Femur (tissue), 1 donor: ENCODE measurements at places on chromosomes 3 and 15.

DNA sequence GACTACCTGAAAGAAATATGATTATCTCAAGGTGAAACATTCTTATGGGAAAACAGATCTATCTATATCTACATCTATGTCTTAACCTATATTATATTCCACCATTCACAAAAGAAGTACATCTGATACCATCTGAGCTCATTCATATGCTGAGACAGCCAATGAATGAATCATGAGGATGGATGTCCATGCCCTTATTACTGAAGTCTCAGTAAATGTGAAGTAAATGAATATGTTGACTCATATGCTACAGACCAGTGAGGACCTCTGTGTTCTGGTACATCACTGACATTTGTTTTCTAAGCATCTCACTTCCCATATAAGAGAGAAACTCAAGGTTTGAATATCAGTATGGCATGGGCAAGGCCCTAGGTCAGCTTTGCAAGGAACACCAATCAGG is 311.2 kb upstream of the TMC3 start:
- DNase-seq: no peak

- DNase-seq: no peak
Observed at GRCh38 chr15:65037309-65037708, 7.9 kb upstream of the MTFMT start.

DNA sequence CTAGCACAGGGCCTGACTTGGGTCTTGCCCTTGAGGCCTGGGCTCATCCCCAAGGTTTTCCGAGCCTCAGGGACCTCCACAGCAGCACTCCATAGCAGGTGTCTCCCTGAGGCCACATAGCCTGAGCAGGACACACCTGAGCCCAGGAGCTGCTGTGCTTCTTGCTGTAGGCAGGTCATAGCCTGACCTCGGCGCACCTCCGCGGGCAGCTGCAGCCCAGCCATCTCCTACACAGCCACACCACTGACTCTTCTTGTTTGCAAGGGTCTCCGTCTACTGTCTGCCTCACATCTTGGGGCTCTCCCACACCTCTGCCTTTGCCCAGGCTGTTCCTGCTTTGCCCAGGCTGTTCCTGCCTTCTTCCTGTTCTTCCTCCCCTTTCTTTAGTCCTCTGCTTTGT is 224.8 kb downstream of the SLCO3A1 start:
- no peak for DNase-seq

GRCh38 chr3:156749244-156749643 is 74.9 kb downstream of the TIPARP start:
- no peak for DNase-seq

- no peak for DNase-seq
Observed at GRCh38 chr15:28080386-28080785, 18.7 kb downstream of the OCA2 start.

DNA sequence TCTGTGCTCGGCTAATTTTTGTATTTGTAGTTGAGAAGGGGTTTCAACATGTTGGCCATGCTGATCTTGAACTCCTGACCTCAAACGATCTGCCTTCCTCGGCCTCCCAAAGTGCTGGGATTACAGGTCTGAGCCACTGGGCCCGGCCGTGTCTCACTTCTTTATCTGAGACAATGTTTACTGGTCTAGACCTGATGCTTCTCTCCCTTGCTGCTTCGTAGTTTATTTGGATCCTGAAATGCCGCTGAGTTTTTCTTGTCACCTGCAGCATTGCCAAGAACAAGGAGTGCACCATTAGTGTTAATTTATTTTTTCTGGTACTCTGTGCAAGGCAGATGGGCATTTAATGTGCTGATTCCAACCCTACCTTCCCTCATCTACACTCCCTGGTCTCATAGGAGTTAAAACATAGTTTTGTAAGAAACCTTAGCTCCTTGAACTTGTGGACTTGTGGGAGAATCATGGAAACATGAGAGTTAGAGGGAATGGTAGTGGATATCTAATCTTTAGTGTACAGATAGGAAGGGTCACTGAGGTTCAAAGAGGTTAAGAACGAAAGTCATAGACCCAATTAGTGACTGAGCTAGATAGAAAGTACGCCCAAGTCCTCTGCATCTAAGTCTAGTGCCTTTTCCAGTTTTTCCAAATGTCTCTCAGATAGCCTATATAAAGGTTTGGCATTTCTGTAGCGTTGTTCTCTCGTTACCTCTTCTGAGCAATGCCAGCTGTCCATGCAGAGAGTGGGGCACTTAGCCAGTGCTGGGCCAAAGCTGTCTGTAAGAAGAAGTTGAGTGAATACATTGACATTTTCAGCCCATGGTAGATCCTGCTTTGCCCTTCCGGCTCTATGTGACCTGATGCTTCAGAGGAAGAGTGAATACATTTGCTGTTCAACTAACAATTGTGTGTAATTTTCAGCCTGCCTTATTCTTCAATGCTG is 244.1 kb downstream of the LPP start:
- no peak for DNase-seq
